ENCODE measurements at places on chromosomes 5 and 9. TPM values are rescaled to one million over a fixed set of nuclear protein-coding genes. Genes with fewer than 3 reads are reported as not detected.

The SMIM33 gene
- total RNA-seq, result 2.0 TPM

The SLU7 gene
- 72.7 TPM for total RNA-seq

The C5 gene
- 1.8 TPM for total RNA-seq

The MCIDAS gene
- not detected for total RNA-seq

The EXD3 gene
- 18.1 TPM for total RNA-seq

The SREK1 gene
- 53.4 TPM for total RNA-seq

The LPAR1 gene
- not detected for total RNA-seq

The SH3RF2 gene
- 0.38 TPM for total RNA-seq

The ACTBL2 gene
- not detected for total RNA-seq

The TMEM215 gene
- total RNA-seq, result not detected

The MVB12B gene
- total RNA-seq, result 1.8 TPM

The NPR3 gene
- not detected for total RNA-seq

The MEIKIN gene
- total RNA-seq, result 2.2 TPM

The ZNF189 gene
- total RNA-seq, result 13.1 TPM

The GBA2 gene
- 49.1 TPM for total RNA-seq

The IL33 gene
- not detected for total RNA-seq

- no peak for DNase-seq
Observed at GRCh38 chr9:110691002-110691549, 22.5 kb downstream of the MUSK start.

GRCh38 chr5:113043491-113043931, 66.9 kb downstream of the DCP2 start:
- DNase-seq, result peak; percentile 46

DNA sequence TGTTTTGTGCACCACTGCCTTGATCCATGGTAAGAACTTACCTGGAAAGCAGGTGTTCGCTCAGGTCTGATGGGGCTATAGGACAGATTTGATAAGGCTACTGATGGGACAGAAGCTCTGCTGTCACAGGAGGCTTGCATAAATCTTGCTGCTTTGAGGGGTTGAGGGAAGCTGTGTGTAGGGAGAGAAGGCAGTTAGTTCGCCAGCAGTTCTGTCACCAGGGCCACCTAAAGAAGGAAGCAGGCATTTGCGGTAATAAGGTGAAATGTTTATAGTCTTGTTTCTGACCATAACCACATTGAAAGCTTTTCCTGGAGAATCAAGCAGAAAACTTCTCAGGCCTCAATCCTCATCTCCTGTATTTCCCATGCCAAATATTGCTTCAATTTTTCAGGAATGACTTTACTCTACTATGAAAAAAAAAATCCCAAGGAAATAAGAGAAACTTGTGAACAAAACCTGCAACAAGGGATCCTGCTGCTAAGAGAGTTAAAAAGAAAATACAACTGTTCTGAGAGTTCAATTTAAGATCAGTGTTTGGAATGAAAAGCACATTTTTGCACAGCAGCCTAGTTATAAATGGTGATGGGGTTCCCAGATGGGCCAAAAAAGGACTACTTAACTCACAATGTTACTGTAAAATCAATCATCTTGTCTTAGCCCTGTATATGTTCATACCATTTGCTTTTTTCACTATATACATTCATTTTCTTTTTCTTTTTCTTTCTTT, 122.0 kb upstream of the RANBP3L start:
- DNase-seq, result no peak

GRCh38 chr5:144484124-144484897, 313.6 kb downstream of the KCTD16 start:
- no peak for DNase-seq

DNA sequence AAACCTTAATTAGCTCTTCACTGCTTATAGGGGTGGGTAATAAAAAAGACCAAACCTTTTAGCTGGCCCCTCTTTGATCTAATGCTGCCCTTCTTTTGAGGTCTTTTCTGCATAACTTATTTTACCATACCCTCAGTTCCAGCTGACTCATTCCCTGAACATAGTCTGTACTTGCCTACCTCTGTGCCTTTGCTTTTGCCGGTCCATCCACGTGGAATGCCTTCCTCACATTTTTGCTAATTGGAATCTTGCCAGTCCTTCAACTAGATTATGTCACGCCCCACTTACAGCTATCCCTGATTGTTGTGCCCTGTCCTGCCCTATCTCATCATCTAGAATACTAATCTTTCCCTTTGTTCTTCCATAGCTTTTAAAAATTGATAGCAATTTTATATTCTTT, 44.2 kb downstream of the FAF2 start:
- no peak for DNase-seq

GRCh38 chr9:130946766-130947617, 7.9 kb upstream of the FIBCD1 start:
- DNase-seq, result no peak

GRCh38 chr5:168273056-168273980, 18.1 kb upstream of the WWC1 start:
- no peak for DNase-seq

DNA sequence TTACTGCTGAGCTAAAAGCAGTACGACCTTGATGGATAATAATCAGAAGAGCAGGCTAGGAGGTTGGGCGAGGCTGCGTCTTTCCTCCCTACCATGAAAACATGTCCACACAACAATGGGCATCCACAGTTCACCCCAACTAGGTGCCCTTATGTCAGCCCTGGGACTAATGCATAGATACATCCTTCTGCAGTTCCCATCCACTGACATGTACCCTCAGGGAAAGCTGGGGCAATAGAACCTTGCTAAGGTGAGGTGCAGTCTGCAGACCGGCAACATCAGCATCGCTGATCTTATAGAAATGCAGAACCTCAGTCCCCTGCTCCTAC, 697 bp upstream of the PRUNE2 start:
- DNase-seq, result no peak

DNA sequence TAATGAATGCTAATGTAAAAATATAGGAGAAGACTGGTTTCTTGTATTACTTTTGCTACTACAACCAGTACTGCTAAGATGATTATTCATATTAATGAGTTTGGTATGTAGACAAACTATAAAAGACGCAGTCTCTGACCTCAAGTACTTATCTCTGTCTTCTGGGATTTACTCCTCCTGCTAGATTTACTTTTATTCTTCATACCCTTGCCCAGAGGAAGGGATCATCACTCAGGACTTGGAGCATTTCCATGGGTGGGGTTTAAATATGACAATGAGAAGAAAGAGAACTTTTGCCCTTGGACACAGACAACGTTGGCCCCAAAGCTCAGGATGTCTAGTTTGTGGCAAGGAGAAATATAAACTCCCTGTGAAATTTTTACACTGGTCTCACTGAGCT, 126.1 kb downstream of the BNC2 start:
- no peak for DNase-seq

GRCh38 chr9:78406933-78407332, 110.0 kb downstream of the PSAT1 start:
- no peak for DNase-seq

DNA sequence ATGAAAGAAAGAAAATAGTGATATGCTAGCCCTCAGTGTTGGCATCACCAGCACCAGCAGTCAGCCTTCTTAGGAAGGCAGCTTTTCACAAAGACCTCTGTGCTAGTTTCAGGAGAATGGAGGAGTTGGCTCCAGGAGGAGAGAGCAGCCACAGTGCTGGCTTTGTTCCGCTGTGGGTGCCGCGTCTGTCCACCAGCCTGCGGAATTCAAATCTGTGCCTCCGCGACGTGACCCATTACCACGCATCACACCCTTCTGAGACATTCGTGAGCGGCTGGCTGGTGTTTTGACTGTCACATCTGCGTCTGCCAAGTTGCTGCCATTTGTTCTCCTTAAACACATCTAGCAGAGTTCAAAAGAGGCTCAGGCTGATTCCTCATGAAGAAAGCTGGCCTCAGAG, 34.4 kb downstream of the SNX18 start:
- no peak for DNase-seq

- no peak for DNase-seq
Observed at GRCh38 chr5:146697211-146697610, 181.2 kb upstream of the GPR151 start.

DNA sequence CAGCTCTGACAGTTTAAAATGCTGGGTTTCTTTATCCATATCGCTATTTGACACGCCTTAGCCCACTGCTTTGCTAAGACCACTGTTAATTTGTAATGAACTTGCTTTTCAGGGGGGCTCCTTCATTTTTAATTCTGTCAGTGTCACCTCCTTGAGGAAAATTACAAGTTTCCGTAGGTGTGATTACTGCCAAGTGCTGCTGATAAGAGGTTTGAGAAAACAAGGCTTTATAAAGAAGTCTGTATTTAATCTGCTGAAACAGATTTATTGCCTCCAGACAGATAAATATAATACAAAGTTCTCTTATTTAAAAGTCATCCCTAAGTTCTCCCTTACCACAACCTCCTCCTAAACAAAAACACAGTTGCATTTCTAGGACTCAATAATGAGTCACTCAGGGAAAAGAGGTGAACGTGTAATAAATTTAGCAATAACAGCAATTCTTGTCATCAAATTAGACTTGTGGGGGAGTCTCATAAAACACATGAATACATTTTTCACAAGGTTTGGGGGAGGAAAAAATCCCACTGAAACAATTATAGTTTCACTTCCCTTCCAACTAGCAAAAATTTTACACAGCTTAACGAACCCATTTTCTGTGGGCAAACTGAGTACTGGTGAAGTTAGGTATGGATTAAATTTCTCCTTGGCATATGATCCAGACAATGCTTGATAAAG, 72.8 kb downstream of the MAPKAP1 start:
- no peak for DNase-seq

- DNase-seq, result peak; percentile 20
Observed at GRCh38 chr5:145946112-145946861, 9.9 kb downstream of the SH3RF2 start.

DNA sequence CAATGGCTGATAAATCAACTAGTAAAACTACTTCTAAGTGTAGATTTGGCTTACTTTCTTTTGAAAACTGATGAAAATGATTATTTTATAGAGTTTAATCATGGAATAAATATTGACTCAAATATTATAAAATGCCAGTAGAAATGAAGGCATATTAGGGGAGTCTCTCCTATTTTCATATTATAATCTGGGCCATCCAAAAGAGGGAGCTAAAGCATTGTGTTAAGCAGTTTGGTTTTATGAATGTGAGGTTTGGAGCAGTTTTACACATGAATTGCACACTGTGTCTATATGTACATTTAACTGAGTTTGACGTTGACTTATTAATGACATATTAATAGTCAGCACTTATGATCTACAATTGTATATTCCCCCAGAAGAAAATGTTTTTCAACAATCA, 17.4 kb downstream of the CDH9 start:
- no peak for DNase-seq

DNA sequence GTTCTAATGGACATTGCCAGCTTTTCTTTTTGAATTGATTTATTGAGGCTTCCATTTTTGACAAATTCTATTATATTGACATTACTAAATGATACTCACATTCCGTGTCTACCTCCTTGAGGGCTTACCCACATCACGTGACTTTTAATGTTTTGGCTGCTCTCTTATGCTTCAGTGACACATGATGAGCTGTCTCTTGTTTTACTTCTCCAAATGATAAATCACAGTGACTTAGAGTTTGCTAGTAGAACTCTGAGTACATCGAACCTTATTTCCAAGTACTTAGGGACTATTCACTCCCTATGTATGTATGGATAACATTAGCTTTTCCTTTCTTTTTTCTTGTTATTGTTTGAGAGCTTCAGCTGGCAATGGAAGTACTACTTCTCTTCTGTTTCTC, 169.8 kb upstream of the KCNN2 start:
- DNase-seq, result no peak

DNA sequence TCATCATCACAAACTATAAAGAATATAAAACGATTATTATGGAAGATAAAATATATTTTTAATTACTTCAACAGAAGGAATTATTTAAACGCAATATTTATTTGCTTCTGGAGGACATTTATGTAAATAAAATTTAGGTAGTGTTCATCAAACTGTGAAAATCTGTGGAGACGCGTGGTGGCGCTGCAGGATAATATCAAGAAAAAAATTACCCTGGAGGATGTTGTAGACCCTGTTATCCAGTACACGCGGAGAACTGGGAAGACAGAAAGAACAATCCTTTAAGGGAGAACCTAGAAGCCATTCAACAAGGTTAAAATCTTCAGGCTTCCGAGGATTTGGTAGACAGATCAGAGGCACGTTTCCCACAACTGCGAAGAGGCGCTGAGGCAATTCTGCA, at the start of gene PCDHB12:
PCDHB12 (plus strand) TSS at position 242 of the 400 bp plus-strand sequence. CDS start 189 bp downstream, outside the sequence.
- no peak for DNase-seq

- DNase-seq, result no peak
Observed at GRCh38 chr9:14584571-14584970, 108.7 kb downstream of the ZDHHC21 start.

DNA sequence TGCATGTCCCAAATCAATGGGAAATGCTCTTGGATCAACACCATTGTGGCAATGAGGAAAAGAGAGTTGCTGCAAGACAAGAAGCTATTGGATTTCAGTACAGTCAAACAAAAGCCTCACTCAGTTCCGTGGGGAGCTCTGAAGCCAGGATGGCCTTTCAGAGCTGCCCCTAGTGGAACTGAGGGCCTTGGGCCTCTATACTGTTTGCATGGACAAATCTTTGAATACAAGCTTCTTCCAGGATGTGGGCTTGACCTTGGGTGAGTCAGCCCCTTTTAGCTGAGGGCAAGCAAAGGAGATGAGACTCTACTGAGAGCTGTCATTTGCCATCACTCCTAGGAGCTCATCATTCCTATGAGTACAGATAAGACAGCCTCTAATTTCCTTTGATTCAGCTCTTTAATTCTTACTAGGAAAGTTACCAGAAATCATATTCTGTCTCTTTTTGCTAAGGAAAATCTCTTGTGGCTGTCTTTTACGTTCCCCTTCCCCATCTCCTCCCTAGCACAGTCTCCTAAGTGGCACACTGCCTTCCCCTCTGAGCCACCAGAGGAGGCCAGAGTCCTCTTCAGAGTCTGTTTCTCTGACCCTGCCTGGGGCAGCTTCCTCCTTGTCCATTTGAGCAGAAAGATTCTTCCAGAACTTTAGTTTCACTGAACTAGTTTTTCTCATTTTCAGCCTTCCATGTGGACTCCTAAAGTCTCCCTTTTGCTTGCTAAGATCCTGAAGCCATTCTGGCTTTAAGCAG, 168.8 kb upstream of the POC5 start:
- DNase-seq, result no peak

- DNase-seq, result no peak
Observed at GRCh38 chr9:16131264-16131663, 578.4 kb downstream of the CCDC171 start.

DNA sequence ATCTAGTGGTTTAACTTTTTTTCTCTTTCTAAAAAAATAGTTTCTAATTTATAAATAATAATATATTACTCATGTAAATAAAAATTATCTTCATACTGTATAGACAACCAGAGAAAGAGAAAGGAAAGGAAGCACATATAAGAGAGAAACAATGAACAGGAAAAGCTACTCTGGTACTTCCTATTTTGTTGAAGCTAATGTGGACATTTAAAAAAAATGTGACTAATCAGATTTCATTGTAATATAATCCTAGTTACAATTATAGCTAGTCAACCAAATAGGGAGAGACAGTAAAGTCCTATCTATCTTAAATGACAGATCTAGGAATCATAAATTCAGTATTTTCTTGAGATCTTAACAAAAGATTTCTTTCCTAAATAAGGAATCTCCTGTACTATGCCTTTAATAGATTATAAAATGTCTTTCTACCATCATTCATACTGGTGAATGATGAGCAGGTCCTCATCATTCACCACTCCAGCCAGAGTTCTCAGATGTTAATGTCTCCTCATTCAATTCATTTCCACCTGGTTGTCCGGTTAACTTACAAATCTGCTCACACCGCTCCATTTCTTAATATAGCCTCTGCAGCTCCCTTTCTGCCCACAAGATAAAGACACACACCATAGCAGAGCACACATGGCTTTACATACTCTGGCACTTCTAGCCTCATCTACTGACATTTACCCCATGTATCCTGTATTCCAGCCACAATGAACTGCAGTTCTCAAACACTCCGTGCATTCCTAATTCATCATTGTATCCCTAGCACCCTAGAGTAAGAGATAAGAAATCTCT, 30.9 kb downstream of the ZFR start:
- no peak for DNase-seq

All from activated CD4-positive, alpha-beta memory T cell treated with anti-CD3 and anti-CD28 coated beads, Interleukin-2, amount 10 ng/mL, durations not matched to agents 7 days and 5 days (primary cell).